Stimulated activated CD8-positive, alpha-beta memory T cell treated with anti-CD3 and anti-CD28 coated beads, Interleukin-15, amount 100 ng/mL, for 4 hours (primary cell): ENCODE measurements at places on chromosomes 16 and 17.

- DNase-seq, result no peak
These were observed 11.8 kb upstream of the HSD17B2 start for GRCh38 chr16:82023206-82023605.

DNA sequence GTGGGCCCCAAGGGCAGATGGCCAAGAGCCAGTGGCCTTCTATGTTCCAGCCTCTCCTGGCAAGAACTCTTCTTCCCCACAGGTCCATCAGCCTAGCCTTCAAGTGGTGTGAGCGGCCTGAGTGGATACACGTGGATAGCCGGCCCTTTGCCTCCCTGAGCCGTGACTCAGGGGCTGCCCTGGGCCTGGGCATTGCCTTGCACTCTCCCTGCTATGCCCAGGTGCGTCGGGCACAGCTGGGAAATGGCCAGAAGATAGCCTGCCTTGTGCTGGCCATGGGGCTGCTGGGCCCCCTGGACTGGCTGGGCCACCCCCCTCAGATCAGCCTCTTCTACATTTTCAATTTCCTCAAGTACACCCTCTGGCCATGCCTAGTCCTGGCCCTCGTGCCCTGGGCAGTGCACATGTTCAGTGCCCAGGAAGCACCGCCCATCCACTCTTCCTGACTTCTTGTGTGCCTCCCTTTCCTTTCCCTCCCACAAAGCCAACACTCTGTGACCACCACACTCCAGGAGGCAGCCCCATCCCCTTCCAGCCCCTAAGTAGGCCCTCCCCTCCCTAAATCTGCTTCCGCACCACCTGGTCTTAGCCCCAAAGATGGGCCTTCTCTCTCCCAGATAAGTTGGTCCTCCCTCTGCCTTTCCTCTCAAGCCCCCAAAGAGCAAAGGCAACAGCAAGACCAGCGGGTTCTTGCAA lies 5.2 kb downstream of the G6PC3 start:
- no peak for DNase-seq

GRCh38 chr16:88703486-88704309 lies 2.5 kb downstream of the RNF166 start:
- peak; percentile 69 for DNase-seq

DNA sequence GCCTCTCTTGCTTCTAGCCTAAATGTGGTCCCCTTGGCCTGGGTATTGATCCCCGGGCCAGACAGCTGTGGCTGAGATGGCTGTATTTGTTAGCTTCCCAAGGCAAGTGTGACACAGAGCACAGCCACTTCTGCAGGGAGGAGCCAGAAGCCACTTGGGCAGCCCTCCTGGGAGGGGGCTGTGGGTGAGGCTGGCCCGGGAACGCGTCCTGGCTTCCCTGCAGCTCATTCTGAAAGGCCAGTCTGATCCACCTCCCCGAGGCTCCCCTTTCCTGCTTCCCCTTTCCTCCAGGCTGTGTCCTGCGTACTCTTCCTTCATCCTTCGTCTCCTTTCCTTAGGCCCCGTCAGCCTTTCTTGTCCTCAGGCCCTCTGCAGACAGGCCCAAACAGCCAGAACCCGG lies 8.0 kb downstream of the SERPINF2 start:
- no peak for DNase-seq

GRCh38 chr16:46612121-46612520 lies 9.1 kb downstream of the SHCBP1 start:
- no peak for DNase-seq

GRCh38 chr17:10735251-10735650 lies 5.4 kb upstream of the TMEM220 start:
- DNase-seq, result no peak

DNA sequence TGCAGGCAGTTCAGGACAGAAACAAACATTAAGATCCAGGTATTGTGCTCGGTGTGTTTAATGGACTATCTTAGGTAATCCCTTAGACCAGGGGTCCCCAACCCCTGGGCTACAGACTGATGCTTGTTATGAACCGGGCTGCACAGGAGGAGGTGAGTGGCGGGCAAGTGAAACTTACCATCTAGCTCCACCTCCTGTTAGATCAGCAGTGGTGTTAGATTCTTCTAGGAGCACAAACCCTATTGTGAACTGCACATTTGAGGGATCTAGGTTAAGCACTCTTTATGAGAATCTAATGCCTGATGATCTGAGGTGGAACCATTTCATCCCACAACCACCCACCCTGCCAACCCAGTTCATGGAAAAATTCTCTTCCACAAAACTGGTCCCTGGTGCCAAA lies 37.8 kb upstream of the ASIC2 start:
- no peak for DNase-seq
